ENCODE measurements at places on chromosomes 3 and 15.

- DNase-seq = no peak
These were observed 75.4 kb downstream of the PLCL2 start for GRCh38 chr3:16960125-16960524.

DNA sequence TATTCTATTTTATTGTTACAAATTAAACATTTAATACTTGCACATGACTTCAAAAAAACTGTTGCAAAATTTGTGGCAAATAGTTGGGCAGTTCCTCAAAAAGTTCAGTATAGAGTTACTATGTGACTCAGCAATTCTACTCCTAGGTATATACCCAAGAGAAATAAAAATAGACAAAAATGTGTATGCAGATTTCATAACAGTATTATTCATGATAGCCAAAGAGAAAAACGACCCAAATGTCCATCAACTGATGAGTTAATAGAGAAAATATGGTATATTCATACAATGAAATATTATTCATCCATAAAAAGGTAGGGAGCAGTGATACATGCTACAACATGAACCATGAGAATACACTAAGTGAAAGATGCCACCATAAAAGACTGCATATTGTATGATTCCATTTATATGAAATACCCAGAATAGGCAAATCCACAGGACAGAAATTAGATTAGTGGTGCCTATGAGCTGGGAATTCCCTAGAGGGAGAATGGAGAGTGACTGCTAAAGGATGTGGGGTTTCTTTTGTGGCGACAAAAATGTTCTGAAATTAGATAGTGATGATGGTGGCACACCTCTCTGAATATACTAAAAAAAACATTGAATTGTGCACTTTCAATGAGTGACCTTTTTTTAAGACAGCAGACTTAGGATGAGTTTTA is 31.6 kb upstream of the CLASP2 start:
- no peak for DNase-seq

- peak; percentile 50 for DNase-seq
These were observed 1.9 kb downstream of the SCAPER start for GRCh38 chr15:76903251-76903681.

DNA sequence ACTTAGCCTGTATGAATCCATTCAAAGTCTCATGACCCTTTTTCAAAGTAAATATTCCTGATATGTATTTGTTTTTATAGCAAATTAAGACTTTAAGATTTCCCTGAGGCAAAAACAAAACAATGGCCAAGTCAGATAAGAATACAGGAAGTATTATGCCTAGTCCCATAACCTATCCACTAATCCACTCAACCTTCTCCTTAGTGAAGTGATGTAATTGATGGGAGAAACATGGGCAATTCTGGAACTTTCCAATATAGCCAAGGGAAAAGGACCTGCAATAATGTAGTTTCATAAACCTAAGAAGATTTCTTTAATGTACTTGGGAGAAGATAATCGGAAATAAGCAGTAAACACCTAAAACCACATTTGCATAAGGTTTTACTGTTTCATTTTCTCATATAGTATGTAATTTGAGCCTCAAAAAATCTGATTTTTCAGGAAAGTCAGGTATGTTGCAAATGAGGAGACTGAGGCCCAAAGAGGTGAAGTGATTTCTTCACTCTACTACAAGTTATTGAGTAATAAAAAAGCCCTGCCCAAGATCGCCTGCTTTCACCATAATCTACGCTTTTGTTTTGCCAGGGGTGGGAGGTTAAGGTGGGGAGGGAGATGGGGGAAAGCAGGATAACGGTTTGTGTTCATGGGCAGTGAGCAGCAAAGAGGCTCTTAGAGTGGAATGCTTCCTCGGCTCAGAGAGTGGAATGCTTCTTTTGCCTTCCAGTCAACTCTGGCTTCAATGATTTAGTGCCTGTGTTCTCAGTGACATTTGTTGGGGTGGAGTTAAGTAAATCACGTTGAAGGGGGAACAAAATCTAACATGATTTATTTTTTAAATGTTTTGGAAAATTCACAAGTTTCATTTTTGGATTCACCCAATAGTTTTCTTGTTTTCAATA is 95.0 kb upstream of the FNDC3B start:
- no peak for DNase-seq

GRCh38 chr15:88202231-88202630 is 54.3 kb downstream of the NTRK3 start:
- DNase-seq = no peak
